Subcutaneous preadipocyte (primary cell): ENCODE measurements at places on chromosomes 3 and 15. TPM values are rescaled to one million over a fixed set of nuclear protein-coding genes. Genes with fewer than 3 reads are reported as not detected.

PEX11A gene
- 2.5 and 5.5 TPM in 2 replicates for total RNA-seq

GASK1A gene
- total RNA-seq, result 0.39 and 0.73 TPM in 2 replicates

THUMPD3 gene
- total RNA-seq, result 45.9 and 49.9 TPM in 2 replicates

SI gene
- total RNA-seq, result not detected in 2 replicates

TRPM1 gene
- under 0.01 TPM in 1 of 2 replicates, not detected in the other for total RNA-seq

PSTPIP1 gene
- under 0.01 and 0.37 TPM in 2 replicates for total RNA-seq

GALNT15 gene
- 83.7 and 158 TPM in 2 replicates for total RNA-seq

CD96 gene
- not detected in 2 replicates for total RNA-seq

GOLGA6L7 gene
- total RNA-seq, result not detected in 2 replicates

LRRIQ4 gene
- not detected in 2 replicates for total RNA-seq

RFX7 gene
- total RNA-seq, result 5.5 and 6.3 TPM in 2 replicates

PP2D1 gene
- total RNA-seq, result not detected in 2 replicates

PLSCR2 gene
- total RNA-seq, result not detected in 2 replicates

GABRG3 gene
- not detected in 2 replicates for total RNA-seq

MBD4 gene
- 22.4 and 23.5 TPM in 2 replicates for total RNA-seq

AMT gene
- 0.39 and 0.73 TPM in 2 replicates for total RNA-seq

UBE2E2 gene
- 46.3 and 53.0 TPM in 2 replicates for total RNA-seq

HRH1 gene
- total RNA-seq, result 8.4 and 12.1 TPM in 2 replicates

MFGE8 gene
- 54.0 and 123 TPM in 2 replicates for total RNA-seq

SOX14 gene
- not detected in 2 replicates for total RNA-seq

SKOR1 gene
- total RNA-seq, result under 0.01 TPM in 2 replicates

PLA2G4E gene
- total RNA-seq, result not detected in 2 replicates

SAMMSON gene
- total RNA-seq, result not detected in 2 replicates

PRRT3 gene
- 2.6 and 3.1 TPM in 2 replicates for total RNA-seq

PLA1A gene
- total RNA-seq, result not detected in 2 replicates

GJD2 gene
- not detected in 2 replicates for total RNA-seq

CTXN2 gene
- not detected in 2 replicates for total RNA-seq

TEX55 gene
- total RNA-seq, result not detected in 2 replicates

CCR1 gene
- 0.59 and 3.7 TPM in 2 replicates for total RNA-seq

SNX33 gene
- 22.5 and 22.8 TPM in 2 replicates for total RNA-seq

RBP2 gene
- total RNA-seq, result not detected in 2 replicates

BTLA gene
- total RNA-seq, result not detected in 2 replicates

CDHR4 gene
- total RNA-seq, result 0.37 TPM in 1 of 2 replicates, not detected in the other
